ENCODE measurements at places on chromosomes 4 and X.

DNA sequence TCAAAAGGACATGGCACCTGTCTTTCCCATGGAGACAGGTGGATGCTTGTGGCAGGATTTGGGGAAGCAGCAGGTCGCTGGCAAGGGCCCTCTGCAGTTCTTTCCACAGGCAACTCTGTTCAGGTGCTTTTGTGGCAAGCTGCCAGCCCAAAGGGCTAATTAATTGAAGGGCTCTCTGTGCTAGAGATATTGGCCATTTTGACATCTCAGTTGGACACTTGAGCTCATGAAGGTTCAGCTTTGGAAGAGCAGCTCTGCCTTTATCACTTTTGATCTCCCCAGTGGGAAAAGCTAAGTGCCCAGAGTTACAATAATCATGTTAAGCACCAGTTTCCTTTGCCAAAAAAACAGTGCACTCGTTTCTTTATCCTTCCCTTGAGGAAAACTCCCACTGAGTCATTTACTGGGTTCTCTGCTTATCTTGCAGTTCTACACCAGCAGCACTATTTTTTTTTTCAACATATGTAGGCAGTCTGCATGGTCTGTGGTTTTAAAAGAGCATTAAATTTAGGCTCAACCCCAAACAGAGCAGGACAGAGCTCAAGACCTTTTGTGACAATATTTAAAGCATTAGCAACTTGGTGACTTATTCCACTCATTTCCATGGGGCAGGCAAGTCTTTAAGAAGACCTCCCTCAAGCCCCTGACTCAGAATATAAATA is 336.4 kb upstream of the RASGEF1B start:
- DNase-seq, result peak; percentile 93

DNA sequence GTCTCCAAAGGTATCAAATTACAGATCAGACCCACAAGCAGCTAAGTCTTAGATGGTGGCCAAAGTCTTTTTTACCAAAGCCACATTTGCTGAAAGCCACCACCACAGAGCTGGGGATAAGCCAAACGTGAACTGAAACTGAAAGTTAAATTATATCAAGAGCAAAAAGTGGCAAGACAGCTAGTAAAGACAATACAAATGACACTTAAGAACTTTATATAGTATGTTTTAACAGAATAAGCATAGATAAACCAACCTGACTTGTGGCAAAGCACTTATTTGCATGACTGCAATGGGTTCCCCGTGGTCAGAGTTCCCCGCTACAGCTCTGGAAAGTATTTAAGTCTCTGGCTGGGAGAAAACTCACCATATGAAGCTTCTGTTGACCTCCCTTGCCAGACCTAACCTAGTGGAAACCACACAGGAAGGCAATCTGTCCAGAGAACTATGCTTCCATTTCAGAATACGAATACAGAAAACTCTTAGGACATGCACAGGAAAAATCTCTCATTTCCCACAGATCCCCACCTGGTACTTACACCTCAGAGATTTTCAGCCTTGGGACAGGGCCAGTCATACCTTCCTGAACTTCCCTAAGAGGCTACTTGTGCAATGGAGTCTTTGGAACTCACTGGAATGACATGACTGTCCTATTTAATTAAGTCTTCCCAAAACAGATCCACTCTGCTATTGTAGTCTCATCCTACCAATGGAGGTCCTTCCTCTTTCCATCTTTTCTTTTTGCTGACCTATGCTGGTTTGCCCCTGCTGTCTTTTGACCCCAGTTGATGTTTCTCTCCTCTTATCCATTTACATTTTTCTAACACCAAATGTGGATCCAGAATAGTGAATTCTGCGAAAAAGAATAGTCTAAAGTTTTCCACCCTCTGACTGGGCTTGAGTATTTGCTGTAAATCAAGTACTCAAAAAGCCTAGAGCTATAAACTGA is 225.1 kb downstream of the NR3C2 start:
- DNase-seq, result no peak

- DNase-seq, result no peak
Measured at GRCh38 chr4:155734065-155734464, 24.8 kb upstream of the GUCY1B1 start.

GRCh38 chrX:136828830-136829229 is 48.1 kb upstream of the ARHGEF6 start:
- DNase-seq, result no peak

DNA sequence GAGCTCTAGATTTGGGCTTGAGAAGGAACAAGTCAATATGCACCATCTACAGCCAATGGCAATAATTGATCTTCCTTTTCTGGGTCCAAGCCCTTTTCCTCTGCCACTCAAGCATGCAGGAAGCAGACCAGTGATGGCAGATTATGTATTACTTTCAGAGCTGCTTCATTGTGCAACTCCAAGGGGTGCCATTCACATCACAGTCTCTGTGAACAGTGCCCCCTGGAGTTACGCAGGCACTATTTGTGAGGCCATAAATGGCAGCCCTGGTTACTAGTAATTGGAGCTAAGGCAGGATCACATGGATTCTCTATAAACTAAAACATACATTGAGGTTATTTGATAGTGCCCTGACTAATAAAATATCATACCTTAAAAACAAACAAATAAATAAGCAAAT is 313.4 kb upstream of the SLC7A11 start:
- DNase-seq, result no peak

GRCh38 chr4:110869114-110869513 is 246.2 kb upstream of the PITX2 start:
- DNase-seq, result no peak

GRCh38 chrX:153993978-153994377 is 21.4 kb downstream of the TMEM187 start:
- DNase-seq, result no peak

DNA sequence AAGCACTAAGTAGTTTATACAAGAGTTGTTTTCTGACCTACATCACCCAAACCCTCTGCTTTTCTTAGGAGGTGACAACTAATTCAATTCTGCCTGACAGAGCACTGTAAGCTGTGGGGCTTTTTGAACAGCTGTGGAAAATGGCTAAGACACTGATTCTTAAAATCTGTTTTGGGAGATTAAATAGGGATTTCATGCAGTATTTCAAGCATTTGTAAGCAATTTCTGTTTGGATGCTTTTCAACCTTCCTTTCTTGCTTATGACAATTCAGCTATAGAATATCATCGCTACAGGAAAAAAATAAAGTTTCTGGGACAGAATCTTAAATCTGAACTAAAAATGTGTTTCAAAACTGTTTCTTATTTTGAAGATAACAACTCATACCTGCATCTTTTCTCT is 459.5 kb downstream of the RAPGEF2 start:
- no peak for DNase-seq

GRCh38 chrX:97070346-97070745 is 186.6 kb downstream of the RPA4 start:
- DNase-seq, result no peak

DNA sequence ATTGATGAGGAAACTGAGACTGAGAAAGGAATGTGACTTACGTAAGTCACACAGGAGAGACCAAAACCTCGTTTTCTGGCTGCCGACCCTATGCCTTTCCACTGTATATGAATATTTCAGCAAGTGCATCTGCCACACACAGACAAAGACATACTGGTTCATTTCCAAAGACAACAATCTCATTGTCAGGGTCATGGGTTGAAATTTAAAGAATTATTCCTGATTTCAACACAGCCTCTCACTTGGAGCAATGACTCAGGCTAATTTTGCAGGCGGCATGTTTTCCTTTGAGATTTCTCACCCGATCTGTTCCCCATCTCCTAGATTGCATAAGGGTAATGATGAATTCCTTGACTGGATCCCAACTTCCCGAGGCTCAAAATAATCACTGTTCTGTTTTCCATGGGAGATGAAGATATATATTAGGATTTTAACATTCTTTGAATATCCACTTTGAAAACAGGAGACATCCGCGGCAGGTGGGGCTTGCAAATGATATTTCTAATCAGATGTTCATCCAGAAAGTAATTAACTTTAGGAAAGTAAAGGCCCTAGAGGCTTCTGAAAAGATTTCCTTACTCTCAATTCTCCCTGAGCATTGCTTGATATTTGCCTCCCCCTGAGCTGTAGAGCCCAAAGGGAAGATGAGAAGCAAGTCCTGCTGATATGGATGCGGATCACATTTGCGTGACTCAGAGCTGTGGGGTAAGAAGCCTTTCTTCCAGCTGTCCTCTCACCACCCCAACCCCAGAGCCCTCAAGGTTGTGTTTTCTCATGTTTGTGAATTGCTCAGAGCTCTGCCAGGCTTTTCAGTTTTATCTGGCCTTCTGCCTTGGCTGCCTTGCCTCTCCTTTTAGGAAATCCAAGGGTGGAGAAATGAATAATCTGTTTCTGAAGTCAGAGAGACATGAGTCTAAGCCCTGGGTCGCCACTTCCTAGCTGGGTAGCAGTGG is 361.1 kb upstream of the BOD1L1 start:
- DNase-seq, result no peak

GRCh38 chr4:105291925-105292324 is 145.2 kb downstream of the TET2 start:
- no peak for DNase-seq

- DNase-seq, result no peak
Measured at GRCh38 chr4:161651586-161651985, 512.2 kb downstream of the FSTL5 start.

DNA sequence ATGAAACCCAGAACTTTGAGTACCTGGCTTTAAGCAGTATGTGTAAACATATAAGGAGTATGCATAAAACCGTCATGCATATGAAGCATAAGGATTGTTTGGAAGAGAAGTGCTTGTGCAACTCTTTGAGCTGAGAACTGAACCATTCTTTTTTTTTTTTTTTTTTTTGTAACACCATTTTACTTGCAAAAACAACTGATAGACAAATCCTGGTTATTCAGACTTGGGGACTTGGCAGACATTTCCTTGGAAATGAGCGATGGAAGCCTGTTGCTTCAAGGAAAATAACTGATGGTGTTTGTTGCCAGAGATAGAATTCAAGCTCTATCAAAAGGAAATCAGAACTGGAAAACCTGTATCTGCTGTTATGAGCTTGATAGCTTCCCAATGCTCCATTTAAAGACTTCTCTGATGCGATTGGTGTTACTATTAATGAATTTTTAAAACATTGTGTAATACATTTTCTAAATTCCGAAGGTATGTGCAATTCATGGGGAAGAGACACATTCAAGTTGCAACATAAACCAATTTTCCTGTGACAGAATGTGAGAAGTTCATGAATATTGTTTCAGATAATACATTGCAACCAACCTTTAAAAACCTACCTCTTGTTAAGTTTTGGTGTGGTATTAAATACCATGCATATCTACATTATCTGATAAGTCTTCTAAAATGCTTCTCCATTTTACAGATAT is 47.0 kb upstream of the FAT1 start:
- no peak for DNase-seq

DNA sequence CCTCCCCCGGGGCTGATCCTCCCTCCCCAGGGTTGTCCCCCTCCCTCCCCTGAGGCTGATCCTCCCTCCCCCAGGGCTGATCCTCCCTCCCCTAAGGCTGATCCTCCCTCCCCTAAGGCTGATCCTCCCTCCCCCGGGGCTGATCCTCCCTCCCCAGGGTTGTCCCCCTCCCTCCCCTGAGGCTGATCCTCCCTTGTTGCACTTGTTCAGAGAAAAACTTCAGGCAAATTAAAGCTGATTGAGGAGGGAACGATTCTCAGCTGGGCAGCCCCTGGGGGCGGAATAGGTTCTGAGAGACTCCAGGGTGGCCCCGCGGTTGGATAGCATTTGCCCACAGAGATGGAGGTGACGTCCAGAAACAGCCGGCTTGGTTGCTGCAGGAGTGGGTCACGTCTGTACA is 110.7 kb upstream of the ADRA2C start:
- DNase-seq, result no peak

- no peak for DNase-seq
Measured at GRCh38 chr4:178553201-178553600, 1111.0 kb upstream of the AGA start.

GRCh38 chrX:109709129-109709631 is 23.9 kb downstream of the ACSL4 start:
- DNase-seq, result no peak

GRCh38 chr4:84870398-84871163 is 95.9 kb downstream of the WDFY3 start:
- DNase-seq, result no peak

DNA sequence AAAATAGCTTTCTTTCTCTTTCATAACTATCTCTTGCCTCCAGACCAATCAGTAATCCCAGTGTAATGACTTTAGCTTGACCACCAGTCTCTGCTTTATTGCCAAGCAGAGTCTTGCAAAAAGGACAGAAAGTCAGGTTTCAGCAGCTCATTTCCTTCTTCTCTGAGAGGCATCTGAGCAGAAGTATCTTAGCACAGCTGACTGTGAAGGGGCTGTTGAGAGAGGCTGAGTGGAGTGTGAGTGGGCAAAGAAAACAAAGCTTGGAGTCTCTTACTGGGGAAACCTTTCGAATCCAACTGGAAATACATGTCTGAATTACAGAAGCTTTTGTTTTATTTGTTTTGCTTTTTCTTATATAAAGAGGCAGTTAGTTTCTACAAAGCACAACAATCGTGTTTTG is 170.3 kb upstream of the IGFBP7 start:
- DNase-seq, result no peak

GRCh38 chr4:2930135-2930757 is 33.0 kb downstream of the NOP14 start:
- DNase-seq, result no peak

DNA sequence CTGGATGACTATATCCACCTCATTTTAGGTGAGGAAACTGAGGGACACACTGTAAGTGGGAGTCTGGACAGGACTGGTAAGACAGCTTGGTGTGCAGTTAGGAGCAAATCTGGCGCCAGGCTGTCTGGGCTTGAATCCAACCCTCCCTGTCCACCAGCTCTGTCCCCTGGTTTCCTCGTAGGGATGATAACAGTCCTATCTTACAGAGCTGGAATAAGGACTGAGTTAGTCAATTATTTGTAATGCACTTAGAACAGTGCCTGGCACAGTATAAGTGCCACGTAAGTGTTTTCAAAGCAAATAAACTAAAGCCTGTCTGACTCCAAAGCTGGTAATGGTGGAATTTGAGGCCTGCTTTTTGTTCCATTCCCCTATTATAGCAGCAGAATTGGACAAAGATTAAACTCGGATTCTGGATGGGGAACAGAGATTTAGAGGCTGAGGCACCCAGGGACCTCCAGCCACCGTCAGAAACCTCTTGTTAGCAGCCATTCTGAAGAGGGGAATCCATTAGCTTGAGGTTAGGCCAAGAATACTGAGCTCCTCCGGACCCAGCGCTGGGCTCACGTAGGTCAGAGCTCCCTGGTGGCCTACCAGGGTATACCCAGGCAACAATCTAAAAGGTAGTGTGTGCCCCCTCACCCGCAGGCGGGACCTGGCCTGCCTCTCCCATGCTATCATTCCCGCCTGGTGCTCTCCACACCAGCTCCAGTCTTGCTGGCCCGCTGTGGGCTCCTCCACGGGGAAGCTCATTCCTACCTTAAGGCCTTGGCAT is 102.1 kb downstream of the UCHL1 start:
- DNase-seq, result peak; percentile 47

- DNase-seq, result no peak
Measured at GRCh38 chr4:113921089-113921794, 58.2 kb downstream of the ARSJ start.

- DNase-seq, result no peak
Measured at GRCh38 chr4:145130130-145130529, 32.0 kb downstream of the ABCE1 start.

- DNase-seq, result no peak
Measured at GRCh38 chr4:56657818-56658217, 23.3 kb downstream of the HOPX start.

GRCh38 chr4:78552389-78553042 is 946 bp downstream of the ANXA3 start:
- DNase-seq, result no peak

GRCh38 chrX:18996536-18996935 is 12.6 kb upstream of the PHKA2 start:
- DNase-seq, result no peak

GRCh38 chr4:53535567-53535966 is 55.7 kb downstream of the LNX1 start:
- no peak for DNase-seq

GRCh38 chr4:33890841-33891240 is 2353.5 kb downstream of the ARAP2 start:
- no peak for DNase-seq
